Fibroblast of the aortic adventitia (primary cell): ENCODE measurements at places on chromosomes 1 and 21.

- DNase-seq = peak; percentile 57
These were observed 1.8 kb downstream of the SFT2D2 start for GRCh38 chr1:168227620-168228019.

DNA sequence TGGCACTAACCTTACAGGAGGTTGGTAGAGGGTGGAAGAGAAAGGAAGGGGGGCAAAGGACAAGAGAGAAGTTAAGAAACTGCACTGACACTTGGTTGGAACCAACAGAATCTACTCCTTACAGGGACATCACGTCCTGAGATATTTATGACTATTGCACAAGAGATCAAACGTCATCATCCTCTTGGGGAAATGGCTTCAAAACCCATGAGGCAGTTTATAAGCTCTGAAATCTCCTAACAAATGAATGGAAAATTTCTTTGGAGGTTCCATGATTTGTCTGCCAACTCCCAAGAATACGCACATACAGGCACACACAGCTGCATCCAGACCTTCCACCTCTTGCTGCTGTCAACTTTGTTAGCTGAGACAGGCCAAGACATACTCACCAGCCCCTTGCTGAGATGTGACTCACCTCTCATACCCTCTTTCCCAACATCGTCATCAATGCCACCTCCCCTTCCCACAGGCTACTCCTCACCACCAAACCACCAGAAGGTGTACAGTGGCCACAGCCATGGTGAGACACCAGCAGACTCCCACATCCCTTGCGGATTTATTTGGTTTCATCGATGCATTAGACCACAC, 135.5 kb downstream of the SETD4 start:
- DNase-seq = peak; percentile 54

DNA sequence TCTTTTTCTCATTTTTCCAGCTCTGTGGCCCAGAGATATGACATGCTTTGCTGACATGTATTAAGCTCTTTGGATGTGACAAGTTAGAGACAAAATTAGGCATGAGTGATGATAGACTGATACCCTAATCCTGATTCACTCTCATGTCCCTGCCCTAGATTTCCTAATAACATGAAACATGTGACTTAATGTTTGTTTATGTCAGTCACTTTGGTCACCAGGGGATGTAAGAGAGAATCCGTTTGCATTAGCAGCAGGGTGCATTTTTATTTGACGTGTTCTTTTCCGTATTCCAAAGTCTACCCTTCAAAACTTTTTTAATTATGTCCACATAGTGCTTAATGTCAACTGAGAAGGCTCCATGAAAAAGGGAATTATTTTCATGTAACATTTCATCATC, 192.4 kb downstream of the HMCN1 start:
- peak; percentile 46 for DNase-seq

GRCh38 chr1:54610601-54611580, 12.4 kb downstream of the FAM151A start:
- no peak for DNase-seq

- DNase-seq = no peak
These were observed 61.1 kb upstream of the LPGAT1 start for GRCh38 chr1:211891708-211892107.

- DNase-seq = no peak
These were observed 73.7 kb upstream of the NRIP1 start for GRCh38 chr21:15138490-15138889.

GRCh38 chr1:3460672-3461131, 6.2 kb downstream of the ARHGEF16 start:
- no peak for DNase-seq

- DNase-seq = no peak
These were observed 43.5 kb upstream of the CCDC27 start for GRCh38 chr1:3708791-3709190.

GRCh38 chr1:167717351-167717750, 4.4 kb upstream of the MPZL1 start:
- no peak for DNase-seq

GRCh38 chr1:223011505-223011856, 131.6 kb downstream of the TLR5 start:
- DNase-seq = no peak

GRCh38 chr21:44432841-44433790, 22.2 kb upstream of the LRRC3 start:
- no peak for DNase-seq

- DNase-seq = no peak
These were observed 45.5 kb upstream of the PLXNA2 start for GRCh38 chr1:208289716-208290115.

DNA sequence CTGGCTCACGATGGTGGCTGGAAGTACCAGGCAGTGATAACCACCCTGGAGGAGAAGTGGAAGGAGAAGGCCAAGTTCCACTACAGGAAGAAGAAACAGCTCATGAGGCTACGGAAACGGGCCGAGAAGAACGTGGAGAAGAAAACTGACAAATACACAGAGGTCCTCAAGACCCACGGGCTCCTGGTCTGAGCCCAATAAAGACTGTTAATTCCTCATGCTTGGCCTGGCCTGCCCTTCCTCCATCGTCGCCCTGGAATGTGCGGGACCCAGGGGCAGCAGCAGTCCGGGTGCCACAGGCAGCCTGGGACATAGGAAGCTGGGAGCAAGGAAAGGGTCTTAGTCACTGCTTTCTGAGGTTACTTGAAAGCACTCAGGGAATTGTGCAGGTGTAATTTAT, 10.8 kb downstream of the IL24 start:
- DNase-seq = no peak

DNA sequence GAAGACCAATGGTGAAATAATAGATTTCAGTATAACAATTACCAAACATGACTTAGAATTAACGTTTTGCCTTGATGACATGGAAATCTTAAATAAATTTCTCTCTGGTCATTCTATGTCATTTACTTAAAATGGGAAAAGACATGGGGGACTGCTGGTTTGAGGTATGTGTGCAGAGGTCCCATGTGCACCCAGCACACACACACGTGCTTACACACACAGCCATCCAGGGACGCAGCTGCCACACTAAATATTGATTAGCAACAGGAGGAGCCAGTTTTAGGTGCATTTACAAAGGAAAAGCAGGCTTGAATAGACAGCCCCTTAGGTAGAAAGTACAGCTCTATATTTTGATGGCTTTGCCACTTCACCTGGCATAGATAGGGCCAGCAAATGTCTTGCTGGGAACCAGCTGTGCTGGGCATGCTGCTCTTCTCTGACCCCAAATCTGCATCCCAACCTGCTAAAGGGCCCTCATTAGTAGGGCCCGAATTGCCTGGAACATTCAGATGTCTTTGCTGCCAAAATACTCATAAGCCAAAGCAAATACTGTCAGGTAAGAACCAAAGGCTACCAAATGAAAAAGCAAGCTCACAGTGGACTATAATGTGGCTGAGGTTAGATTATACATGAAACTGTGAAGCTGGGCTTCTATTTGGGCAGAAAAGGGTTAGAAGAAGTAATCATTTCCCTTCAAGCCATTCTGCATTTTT, 399.9 kb downstream of the HHAT start:
- DNase-seq = no peak

DNA sequence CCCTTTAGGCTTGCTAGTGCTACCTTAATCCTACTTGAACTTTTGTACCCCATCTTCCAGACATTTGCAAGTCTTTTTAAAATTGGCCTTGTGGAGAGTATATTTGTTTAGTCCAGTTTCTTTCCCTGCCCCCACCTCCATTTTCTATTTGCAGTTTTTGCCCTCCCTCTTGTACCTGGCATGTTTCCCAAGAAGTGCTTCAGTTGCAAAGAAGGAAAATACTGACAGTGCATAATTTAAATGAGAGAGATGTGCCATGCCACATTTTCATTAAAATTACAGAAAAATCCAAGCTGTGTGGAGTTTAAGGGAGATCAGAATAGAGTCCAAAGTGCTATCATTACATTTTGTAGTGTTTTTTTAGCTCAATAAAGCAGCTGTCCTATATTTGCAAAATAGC, 150.0 kb upstream of the ADGRL2 start:
- no peak for DNase-seq
